ENCODE measurements at places on chromosomes 2 and 18.

DNA sequence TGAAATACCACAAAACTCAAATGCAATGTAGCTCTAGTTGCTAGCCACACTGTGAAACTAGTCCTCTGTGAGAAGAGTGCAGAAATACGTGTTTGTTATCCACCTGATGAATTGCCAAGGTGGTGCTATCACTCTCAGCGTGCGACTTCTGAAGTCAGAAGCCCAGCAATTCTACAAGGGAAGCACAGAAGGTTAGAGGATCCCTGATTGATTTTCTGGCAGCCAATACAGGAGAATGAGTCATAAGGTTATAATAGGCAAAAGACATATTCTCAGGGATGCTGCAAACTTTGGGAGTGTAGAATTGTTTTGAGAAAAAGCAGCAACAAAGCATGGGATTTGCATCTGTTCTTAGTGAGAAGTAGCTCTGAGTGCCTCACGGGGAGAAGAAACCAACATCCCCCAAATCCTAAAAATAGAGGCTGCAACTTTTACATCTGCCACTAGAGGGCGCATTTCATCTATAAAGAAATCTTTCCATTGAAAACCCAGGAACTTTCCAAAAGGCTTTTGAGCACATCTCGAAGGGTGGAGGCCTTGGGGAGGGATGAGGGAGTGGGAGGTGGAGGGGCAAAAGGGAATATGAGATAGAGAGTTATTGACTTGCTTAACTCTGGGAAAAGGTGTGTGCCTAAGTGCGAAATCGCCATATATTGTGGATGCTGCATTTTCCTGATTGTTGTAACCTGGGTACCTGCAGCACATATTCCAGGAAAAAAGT, 78.0 kb downstream of the TMEM182 start:
- peak; percentile 8 for DNase-seq

DNA sequence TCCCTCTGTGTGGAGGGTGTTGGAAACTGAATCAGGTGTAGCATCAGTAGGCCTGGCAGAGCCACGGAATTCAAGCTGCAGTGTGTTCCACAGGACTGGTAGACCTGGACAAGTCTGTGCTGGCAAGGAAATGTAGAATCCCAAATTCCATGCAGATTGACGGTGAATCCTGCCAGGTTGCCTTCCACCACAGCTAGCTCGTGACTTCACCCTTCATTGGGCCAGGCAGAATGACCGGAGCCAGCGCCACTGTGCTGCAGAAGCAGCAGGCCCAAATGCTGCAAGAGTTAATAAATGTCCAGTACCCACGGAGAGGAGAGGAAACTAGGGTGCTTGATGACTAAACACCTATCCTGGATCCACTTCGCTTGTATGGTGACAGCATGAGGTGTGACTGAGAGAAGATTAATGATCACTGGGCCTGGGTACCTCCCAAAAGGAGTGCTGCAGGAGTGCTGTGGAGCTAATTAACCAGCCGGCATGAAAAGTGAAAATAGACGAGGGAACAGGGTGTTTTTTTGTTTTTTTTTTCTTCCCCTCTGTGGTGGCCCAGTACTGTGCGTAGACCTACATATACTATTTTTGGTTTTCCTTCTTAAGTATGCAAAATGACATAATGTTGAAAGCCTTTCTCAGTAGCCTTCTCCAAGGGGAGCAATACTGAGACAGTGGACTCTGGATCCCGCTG, 122.2 kb downstream of the TANC1 start:
- no peak for DNase-seq

GRCh38 chr2:127511917-127512316, 14.4 kb downstream of the IWS1 start:
- no peak for DNase-seq

DNA sequence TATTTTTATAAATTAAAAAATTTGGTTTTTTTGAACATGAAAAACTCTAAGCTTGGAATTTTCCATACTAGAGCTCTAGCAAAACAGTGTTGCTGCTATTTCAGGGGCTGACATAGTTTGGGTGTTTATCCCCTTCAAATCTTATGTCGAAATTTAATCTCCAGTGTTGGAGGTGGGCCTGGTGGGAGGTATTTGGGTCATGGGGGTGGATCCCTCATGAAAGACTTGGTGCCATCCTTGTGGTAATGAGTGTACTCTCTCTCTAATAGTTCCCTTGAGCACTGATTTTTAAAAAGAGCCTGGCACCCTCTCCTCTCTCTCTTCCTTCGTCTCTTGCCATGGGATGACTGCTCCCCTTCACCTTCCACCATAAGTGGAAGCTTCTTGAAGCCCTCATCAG, 244.6 kb upstream of the UBE2E3 start:
- DNase-seq: no peak

GRCh38 chr18:62664414-62664813, 50.9 kb upstream of the PHLPP1 start:
- DNase-seq: no peak

DNA sequence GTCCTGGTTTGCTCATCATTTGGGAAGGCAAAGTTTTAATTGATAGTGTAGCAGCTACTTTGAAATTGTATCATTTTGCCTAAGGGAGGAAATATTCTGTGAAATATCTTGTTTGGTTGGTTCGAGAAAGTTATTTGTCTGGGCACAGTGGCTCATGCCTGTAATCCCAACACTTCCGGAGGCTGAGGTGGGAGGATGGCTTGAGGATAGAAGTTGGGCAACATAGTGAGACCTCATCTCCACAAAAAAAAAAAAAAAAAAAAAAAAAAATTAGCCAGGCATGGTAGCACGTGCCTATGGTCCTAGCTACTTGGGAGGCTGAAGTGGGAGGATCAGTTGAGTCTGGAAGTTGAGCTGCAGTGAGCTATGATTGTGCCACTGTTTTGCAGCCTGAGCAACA, 3.1 kb upstream of the ADGRF3 start:
- DNase-seq: no peak

GRCh38 chr2:143816916-143817315, 687.7 kb downstream of the ARHGAP15 start:
- DNase-seq: no peak

DNA sequence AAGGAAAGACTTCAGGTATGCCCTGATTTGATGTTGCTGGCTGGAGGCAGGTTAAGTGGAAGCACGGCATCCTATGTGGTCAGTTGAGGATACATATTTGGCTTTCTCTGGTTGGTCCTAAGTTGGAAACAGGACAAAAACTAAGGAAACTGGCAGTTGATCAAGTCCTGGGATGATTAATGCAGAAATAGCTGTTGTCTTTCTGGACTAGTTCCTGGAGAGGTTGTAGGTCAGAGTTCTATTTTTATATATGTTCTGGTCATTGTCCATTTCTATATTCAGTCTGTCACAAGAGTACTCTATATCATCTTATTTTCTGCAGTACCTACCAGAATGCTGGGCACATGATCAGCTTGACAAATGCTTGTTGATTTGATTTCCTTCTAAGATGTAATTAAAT, 4.0 kb upstream of the SLC35F5 start:
- no peak for DNase-seq

- no peak for DNase-seq
These were observed 101.6 kb downstream of the GFPT1 start for GRCh38 chr2:69285379-69285894.

DNA sequence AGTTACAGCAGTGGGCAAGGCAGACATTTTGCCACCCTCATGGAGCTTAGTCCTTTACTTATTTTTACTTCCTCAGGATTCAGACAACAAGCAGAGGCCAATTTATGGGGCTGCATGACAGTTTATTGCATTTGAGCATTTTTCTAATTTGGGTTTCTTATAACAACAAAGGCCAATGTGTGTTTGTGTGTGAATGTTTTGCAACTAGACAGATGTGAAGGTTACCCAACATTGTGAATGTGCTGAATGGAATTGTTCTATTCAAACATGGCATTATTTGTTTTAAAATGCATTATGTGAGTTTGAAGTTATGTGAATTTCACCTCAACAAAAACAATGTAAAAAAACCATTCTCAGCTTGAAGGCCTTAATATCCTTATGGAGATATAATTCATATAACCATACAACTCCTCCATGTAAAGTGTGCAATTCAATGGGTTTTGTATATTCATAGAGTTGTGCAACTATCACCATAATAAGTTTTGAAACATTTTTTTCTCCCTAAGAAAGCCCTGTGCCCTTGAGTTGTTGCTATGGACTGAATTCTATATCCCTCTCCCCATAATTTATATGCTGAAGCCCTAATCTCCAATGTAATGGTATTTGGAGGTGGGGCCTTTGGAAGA, 57.3 kb downstream of the CCDC195 start:
- DNase-seq: no peak

DNA sequence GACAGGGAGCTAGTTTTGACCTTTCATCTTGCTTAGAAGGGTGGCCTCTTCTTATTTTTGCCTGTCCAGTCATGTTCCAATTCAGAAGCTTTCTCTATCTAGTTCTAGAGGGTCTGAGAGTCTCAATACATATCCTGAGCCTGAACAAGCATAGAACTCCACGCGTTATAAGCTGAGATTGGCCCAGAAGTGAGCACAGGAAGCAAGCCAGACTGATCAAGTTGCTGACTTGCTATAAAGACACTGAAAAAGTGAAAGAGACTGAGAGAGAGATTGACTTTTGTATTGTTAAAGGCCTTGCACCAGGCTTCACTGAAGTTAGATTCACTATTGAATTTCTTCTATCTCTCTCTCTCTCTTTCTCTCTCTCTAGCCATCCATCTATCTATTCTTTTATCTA, 142.7 kb upstream of the DOCK10 start:
- no peak for DNase-seq

- DNase-seq: no peak
These were observed 11.3 kb downstream of the CYTIP start for GRCh38 chr2:157432475-157433106.

DNA sequence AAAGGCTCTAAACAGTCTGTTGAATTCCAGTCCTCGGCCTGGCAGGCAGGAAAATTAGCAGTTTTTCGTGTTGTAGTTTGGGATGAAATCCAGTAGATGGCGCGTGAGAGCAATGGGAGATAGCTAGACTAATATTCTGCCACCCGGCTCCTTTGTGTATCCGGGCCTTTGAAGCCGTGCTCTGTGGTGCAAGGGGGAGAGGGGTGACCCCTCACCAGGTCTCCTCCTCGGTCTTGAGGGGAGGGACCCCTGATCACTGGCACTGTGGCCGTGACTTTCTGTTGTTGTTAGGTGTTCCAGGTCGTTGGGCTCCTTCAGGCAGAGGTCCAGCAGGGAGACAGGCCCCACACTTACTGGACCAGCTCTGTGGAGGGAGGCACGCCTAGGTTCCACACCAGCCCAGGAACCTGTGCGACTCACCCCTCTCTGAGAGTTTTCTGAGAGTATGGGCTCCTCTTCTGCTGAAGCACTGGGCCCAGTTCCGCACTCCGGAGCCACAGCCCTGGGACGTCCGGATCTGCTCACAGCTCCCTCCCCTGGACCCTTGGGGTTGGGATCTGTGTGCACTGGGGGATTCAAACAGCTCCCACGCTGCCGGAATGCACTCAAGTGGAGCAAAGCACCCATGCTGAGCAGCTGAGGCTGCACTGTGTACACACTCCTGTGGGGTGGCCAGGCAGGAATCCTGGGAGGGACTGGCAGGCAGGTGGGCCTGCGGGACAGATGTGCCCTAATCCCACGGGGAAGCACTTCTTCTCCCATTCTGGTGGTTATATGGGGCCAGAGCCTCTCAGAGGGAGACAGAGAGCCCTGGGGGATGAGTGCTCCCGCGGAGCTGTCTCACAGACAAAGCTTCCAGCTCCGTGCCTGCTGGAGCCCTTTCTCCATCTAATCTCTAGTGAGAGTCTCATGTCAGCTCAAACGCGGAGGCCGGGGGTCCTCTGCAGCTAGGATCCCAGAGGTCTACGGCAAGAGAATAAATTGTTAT, 8.8 kb downstream of the GKN2 start:
- DNase-seq: peak; percentile 25

DNA sequence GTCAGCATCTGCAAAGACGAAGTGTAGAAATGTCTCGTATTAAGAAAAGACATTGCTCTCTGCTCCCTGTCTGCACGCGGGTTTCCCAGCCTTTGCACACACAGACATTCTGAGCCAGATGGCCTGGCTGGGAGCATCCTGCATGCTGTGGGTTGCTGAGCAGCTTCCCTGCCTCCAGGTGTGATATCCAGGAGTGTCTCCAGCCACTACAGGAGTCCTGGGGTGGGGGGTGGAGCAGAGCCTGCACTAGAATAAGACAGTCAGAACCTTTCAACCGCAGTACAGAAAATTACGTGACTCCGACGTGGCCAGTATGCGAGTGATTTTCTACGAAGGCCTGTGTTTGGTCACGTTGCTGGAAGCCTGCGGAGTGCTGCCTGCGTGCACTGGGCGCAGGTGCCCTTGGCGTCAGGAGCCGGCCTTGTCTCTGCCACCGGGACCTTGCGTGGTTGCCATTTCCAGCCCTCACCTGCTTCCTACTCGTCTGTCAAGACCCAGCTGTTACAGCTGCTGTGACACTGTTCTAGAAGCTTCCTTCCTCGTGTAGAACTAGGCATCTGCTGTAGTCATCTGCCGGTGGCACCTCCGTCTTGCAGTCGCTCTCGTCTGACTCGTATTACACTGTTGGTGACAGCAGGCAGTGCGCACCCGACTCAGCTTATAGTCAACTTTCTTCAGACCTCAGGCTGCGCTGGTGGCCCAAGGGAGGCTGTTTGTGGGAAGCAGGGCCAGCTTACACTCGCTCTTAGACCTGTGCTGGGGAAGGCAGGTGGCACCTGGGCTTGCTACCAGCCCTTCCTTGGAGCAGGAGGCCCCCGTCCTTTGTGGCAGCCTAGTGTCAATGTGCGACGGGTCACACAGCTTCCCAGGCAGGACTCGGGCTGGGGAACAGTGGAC, 11.2 kb downstream of the CTDP1 start:
- DNase-seq: no peak

- no peak for DNase-seq
These were observed 423.1 kb downstream of the FIGN start for GRCh38 chr2:163312713-163313112.

DNA sequence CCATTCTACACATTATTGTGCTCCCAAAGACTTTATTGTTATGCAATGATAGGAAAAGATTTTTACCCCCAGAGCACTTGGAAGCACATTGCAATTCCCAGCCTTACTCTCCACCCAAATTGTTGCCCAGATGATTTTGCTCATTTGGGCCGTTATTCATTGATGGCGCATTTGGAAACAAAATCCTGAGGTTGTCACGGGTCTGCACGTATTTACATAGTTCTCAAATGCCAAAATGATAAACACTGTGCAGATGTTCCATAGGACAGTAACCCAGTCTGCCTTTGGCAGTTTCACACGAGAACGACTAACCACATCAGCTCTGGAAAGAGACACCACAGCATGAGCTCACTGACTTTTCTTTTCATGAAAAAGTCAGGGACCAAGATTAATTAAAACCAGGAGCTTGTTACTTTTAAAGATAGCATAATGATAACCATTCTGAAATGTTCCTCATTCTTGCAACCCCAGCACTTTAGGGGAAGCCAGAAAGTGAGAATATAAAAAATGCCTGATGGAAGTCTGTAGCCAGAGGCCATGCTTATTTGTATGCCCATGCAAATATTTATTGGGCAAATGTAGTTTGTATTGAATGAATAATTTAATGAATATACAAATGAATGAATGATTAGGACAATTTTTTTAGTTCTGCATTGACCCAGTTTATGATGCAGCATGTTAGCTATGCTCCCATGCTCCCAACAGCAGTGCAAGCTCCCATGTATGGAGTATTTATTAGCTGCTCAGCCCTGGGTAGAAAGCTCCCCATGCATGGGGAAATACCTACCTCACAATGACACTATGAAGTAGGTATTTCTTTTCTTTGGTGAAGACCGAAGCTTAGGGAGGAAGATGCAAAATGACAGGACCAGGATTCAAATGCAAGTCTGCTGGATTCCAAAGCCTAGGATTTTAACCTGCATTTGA, 84.6 kb downstream of the MAIP1 start:
- no peak for DNase-seq

Measured in activated T-cell treated with anti-CD3 and anti-CD28 coated beads for 1 hour (primary cell).